ENCODE measurements at places on chromosomes 5 and 9.

DNA sequence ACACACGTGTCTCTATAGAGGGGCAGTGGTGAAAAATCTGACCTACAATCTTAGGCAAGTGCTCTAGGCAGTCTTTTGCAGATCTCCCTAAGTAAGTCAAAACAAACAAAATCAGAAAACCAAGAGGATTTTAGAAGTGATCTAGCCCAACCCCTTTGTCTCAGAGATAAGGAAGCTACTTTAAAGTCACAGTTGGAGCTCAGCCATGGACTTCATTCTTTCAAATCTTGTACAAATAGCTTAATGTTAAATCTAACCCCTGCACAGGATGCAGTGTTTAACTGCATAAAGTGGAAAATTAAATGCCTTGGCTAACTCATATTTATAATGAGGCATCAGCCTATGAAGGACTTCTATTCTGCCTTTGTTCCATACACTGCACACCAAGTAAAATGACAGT lies 135.1 kb upstream of the RFX3 start:
- no peak for DNase-seq

GRCh38 chr5:165029099-165029870 lies 1523.9 kb downstream of the MAT2B start:
- DNase-seq = no peak

- DNase-seq = no peak
These were observed 19.9 kb downstream of the NOTCH1 start for GRCh38 chr9:136525841-136526499.

- no peak for DNase-seq
These were observed 315.0 kb downstream of the FER start for GRCh38 chr5:109062664-109063063.

- DNase-seq = no peak
These were observed 44.1 kb upstream of the STXBP1 start for GRCh38 chr9:127567730-127568617.

- DNase-seq = no peak
These were observed 668.1 kb upstream of the WWC1 start for GRCh38 chr5:167623354-167623753.

- no peak for DNase-seq
These were observed 50.8 kb downstream of the ITGA1 start for GRCh38 chr5:52838326-52839015.

GRCh38 chr5:138981586-138981985 lies 106.5 kb upstream of the LRRTM2 start:
- no peak for DNase-seq

DNA sequence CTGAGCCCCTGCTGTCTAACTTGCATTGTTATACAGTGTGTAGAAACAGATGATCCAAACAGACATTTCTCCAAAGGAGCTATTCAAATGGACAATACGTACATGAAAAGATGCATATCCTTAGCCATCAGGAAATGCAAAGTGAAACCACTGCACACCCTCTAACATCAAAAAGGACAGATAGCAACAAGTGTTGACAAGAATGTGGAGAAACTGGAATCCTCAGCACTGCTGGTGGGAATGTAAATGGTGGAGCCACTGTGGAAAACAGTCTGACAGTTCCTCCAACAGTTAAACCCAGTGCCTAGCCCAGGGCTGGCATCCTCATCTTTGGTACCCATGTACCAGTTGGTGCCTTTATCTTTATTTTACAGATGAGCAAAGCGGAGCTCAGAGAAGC lies 8.5 kb downstream of the ORM2 start:
- no peak for DNase-seq

DNA sequence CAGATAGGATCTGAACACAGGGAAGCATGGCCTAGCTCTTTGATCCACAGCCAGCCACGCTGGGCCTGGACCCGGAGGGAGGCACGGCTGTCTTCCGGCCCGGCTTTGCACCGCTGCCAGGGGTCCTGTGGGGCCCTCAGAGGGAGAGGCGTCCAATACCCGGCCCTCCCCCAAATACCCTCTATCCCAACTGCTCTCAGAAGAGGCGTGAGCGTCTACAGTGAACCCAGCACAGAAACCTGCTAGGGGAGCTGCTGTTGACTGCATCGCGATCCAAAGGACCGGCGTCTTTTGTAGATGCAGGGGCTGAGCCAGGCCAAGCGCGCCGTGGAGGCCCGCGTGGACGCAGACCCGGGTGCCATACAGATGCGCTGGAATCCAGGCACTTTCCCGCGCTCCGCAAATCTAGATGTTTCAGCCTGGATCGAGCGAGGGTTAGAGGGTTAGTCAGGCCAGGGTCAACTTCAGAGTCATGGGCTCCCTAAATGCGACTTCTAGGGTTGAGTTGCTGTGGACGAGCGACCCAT lies 1.1 kb upstream of the TCF7 start:
- no peak for DNase-seq

- DNase-seq = no peak
These were observed 27.3 kb downstream of the MACROH2A1 start for GRCh38 chr5:135371622-135372232.

DNA sequence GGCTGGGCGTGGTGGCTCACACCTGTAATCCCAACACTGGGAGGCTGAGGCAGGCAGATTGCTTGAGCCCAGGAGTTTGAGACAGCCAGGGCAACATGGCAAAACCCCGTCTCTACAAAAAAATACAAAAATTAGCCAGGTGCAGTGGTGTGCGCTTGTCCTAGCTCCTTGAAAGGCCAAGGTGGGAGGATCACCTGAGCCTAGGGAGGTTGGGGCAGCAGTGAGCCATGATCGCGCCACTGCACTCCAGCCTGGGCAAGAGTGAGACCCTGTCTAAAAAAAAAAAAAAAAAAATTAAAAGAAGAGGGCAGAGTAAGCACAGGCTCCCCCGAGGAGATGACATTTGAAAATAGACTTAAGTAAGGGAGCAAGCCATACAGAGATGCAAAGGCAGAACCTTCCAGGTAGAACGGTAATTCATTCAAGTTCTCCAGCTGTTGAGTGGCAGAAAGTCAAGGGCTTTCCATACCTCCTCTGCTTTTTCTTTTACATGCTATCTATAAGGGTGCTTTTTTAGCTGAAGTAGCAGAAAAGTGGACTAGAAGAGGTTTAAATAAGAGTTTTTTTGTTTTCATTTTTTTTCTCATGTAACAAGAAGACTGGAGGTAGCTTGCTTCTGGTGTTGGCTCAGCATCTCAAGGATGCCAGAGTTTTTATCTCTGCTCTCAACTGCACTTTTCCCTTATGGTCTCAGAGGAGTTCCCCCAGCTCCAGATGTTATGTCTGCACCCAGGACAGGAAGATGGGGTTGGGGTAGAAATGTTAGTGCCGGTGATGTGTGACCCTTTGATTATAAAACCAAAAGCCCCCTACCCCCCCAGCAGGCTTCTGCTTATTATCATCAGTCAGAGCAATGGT lies 40.8 kb downstream of the ERGIC1 start:
- no peak for DNase-seq

DNA sequence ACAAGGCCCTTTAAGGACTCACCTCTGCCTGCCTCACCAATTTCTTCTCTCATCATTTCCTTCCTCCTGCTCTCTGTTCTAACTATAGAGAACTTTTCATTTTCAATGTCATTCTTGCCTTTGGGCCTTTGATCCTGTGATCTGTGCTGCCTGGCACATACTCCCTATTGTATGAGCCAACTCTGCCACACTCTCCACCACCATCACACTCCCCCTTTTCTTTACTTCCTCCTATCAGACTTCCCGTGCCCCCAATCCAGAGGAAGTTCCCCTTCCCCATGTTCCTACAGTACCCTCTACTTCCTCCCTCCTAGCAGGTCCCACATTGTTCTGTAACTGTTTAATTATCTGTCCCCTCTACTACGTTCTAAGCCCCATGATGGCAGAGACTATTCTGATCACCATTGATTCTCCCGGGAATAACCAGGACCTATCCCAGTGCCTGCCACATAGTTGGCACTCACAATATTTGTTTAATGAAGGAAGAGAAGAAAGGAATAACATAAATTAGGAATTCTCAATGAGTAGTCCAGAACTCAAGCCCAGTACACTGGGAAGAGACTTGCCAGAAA lies 27.5 kb downstream of the ADAM19 start:
- no peak for DNase-seq

GRCh38 chr5:116358911-116359418 lies 215.7 kb downstream of the SEMA6A start:
- no peak for DNase-seq
